ENCODE measurements at places on chromosomes 16 and 17.
A peak's percentile ranks its signal among the peaks of the same experiment; 100 is the strongest.

GRCh38 chr17:1649844-1650501 lies at the start of gene RILP:
Gene RILP (minus strand): TSS chr17:1649866. CDS start chr17:1649804, 62 bp downstream.
- DNase-seq = peak; percentile 30

DNA sequence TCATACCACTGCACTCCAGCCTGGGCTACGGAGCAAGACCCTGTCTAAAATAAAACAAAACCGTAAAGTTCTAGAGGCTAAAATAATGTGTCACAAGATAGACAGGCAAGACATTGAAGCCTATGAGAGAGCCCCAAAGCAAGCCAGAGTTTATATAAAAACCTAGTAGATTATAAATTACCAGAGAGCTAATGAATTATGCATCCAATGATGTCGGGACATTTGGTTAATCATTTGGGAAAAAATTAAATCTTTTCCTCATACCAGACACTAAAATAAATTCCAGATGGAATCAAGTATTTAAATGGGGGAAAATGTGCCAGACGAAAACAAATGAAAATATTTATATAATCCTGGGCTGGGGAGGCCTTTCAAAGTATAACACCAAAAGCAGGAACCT lies 24.2 kb downstream of the CCDC40 start:
- no peak for DNase-seq

DNA sequence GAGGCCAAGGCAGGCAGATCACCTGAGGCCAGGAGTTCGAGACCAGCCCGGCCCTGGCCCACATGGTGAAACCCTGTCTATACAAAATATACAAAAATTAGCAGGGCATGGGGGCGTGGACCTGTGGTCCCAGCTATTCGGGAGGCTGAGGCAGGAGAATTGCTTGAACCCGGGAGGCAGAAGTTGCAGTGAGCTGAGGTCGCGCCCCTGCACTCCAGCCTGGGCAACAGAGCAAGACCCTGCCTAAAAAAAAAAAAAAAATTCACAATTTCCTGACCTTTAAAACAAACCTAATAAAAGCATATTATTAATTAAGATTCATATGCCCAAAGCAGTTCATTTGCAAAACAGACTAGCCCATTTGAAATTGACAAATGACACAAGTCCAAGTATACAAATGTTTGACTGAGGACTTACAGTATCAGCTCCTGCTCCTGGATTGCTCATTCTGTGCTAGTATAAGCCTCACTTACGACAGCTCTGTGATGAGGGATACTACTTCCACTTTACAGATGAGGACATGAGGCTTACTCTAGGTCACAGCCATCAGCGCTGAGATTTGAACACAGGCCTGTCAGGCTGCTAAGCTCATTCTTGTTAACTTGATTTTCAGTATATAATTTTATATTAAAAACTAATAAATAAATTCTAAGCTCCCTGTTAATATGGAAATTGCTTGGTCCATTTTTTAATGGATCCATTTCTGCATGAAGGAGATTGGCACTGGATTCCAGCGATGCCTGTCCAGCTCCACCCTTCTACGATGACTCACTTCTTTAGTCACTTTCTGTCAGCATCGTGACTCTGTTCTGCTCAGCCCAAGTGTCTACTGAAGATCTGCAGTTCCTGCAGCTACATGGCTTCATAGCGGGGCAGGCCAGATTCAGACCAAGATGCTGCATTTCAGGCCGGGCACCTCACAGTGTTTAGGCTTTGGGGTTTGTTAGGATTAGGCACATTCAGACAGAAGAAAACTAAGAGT lies 88.2 kb downstream of the WDR59 start:
- DNase-seq = no peak

DNA sequence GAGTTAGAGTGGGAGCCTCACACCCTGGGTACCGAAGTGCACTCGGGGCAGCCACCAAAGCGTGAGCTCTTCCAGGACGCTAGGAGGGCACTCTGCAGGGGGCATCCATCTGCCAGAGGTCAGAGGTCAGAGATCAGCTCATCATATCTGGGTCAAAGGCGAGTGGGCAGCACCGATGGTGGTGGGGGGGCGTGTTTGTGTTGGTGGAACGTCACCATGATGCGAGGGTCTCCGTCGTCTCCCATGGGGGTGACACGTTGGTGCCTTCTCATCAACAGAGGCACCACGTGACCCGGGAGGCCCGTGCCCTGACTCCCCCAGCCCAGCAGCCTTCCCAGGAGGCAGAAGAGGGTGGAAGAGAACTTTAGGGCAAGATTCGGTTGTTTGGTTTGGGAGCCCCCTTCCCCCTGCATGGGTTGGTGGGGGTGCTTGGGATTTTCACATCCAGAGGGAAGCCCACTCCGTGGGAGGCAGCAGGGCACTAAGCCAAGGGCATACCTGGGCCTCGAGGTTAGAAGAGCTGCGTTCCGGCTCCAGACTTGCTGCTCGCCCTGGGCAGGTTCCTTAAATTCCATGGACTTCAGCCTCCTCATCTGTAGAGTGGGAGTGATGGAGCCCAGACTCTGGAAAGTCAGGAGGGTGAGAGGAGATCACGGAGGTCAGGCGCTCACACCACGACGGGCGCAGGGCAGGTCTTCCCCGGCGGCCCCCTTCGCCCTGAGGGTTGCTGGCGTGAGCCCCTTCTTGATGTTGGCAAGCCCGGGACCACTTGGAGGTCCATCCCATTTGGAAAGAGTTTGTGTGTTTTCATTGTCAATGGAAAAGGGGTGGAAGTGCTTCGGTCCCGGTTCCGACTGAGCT lies 14.0 kb downstream of the CRISPLD2 start:
- DNase-seq = no peak

DNA sequence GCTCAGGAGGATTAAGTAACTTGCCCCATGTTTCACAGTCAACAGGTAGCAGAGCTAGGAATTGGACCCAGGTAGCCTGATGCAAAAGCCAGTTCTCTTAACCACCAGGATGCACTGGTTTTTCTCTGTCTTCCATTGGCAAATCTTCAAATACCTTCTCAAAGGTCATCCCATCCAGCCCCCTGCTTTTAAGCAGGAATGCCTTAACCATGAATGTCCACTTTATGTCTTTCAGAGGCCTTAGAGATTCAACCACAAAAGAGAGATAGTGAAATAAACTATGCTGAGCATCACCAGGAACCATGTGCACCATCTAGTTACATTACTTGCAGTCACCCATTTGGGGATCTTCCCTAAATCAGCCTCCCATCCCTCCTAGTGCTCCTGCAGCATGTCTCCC lies 94.3 kb downstream of the C17orf67 start:
- DNase-seq = no peak

DNA sequence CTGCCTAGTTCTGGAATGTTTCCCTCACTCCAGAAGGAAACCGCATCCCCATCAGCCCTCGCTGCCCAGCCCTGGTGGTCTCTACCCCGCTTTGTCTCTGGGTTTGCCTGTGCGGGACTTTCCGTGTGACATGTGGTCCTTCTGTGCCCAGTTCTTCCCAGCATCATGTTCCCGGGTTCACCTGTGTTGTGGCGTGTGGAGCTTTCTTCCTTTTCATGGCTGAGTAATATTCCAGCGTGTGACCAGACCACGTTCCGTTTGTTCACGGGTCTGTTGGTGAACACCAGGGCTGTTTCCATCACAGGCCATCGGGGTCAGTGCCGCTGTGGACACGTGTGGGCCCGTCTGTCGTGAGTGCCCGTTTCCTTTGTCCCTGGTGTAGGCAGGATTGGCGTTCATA lies 32.1 kb downstream of the CACNA1H start:
- no peak for DNase-seq

DNA sequence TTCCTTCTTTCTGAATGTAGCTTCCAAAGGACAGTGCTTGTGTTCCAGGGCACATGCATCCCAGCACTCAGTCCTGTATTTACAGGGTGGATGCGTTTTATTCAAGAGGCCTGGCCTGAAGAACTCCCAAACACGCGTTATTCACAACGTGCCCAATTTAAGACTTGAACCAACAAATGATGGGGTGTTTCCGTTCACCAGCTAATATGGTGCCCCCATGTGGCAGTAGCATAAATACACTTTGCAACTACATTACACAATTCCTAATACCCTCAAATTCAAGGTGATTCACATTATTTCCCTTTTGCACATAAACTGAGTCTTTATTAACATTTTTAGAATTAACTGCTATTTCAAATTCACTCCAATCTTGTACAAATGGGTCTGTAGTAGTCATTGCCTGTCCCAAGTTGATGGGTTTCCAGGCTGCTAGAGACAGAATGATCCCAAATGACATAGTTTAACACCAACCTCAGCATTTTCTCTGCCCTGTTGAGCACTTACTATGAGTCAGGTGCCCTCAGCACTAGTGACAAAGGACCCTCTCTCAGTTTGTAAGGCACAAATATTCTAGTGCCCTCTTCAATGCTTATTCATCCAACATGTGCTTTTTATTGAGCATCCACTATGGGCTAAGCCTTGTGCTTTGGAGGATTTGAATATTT lies 26.9 kb downstream of the HSD17B2 start:
- DNase-seq = no peak

- no peak for DNase-seq
Measured at GRCh38 chr16:68252383-68252782, 7.2 kb downstream of the PLA2G15 start.

GRCh38 chr17:77245162-77245926 lies 104.6 kb downstream of the SEC14L1 start:
- DNase-seq = no peak

- no peak for DNase-seq
Measured at GRCh38 chr17:39416141-39416540, 14.7 kb upstream of the FBXL20 start.

DNA sequence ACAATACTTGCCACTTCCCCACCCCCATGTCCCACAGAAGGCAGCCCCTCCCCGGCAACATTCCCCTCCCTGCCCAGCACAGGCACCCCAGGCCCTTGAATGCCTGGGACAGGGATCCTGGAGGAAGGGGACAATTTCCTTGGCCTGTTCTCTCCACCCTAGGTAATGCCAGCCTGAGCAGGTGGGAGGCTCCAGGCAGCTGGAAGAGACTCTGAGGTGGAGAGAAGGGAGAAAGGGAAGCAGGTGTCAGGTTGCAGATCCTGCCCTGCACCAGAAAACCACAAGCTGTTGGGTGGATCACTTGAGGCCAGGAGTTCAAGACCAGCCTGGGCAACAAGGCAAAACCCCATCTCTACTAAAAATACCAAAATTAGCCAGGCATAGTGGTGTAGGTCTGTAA lies 8.9 kb downstream of the MPP2 start:
- DNase-seq = no peak

DNA sequence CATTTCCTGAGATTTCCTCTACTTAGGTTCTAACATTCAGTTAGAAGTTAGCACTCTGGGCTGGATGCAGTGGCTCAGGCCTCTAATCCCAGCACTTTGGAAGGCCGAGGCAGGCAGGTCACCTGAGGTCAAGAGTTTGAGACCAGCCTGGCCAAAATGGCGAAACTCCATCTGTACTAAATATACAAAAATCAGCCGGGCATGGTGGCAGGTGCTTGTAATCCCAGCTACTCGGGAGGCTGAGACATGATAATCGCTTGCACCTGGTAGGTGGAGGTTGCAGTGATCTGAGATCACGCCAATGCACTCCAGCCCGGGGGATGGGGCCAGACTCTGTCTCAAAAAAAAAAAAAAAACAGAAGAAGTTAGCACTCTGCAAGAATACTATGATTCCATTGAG lies 1430.9 kb downstream of the CDH11 start:
- DNase-seq = no peak

DNA sequence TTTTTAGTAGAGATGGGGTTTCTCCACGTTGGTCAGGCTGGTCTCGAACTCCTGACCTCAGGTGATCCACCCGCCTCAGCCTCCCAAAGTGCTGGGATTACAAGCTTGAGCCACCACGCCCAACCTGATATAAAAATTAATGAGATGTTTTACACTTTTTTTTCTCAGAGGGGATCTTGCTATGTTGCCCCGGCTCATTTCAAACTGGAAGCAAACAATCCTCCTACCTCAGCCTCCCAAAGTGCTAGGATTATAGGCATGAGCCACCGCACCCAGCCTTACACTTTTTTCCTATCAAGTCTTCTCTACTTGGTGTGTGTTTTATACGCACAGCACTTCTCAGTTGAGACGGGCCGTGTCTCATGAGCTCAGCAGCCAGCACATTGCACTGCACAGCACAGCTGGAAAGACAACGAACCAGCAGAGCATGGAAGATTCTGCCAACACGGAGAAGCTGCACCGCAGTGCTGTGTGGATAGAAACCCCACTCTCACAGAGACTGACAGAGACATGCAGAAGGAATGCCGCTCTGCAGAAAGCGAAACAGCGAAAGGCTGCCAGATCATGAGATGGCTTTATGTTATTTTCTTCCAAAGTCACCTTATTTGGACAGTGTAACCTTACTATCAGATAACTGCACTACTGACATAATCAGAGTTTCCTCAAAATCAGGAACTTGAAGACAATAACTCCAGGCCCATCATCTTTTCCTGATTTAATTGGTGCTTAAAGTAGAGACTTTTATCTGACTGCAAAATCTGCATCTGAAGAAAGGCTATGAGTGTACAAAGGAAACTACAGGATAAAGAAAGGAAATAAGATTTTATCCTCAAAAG lies 6.5 kb upstream of the QRICH2 start:
- no peak for DNase-seq

- no peak for DNase-seq
Measured at GRCh38 chr16:81638286-81638945, 140.7 kb upstream of the PLCG2 start.

DNA sequence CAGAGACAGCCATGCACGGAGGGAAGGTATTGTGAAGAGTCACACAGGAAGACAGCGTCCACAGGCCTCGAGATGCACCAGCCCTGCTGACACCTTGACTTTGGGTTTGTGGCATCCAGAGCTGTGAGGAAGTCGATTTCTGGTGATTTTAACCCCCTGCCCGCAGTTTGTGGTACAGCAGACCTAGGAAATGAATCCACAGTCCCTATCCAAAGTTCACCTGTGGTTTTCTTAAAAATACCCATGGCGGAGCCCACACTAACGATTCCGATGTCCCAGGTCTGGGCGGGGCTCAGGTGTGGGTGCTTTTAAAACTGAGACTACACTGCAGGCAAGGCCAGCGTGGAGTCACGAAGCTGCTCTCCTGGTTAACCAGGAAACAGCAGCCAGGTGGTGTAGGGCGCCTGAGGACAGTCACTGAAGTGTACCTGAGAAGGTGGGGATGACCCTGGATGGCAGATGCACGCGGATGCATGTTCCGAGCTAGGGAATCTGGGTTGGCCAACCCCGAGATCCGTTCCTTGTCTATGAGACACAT lies 14.4 kb upstream of the MEAK7 start:
- DNase-seq = peak; percentile 45

DNA sequence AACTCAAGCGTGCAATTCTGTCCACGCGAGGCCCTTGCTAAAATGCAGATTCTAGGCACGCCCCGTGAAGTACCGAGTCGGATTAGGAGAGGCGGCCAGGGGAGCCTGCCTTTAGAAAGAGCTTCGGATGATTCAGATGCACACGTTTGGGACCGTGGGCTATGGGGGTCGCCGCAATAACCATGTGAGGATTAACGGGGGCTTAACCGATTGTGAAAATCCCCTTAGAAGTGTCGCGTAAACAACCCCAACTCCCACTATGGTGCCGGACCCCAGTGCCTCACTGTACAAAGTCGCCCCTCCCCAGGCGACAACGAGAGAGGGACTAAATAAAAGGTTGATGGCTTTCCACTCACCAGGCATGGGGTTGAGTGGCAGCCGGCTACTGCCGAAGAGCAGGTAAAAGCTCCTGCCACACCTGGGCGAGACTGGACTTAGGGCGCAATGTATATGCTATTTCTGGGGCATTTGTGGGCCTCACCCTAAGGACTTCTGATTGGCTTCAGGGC lies 635 bp upstream of the SP2 start:
- no peak for DNase-seq

- DNase-seq = no peak
Measured at GRCh38 chr17:72937707-72938106, 154.8 kb downstream of the SLC39A11 start.

Data from CD8-positive, alpha-beta memory T cell (primary cell).